ENCODE measurements at places on chromosomes 5 and 9. TPM values are rescaled to one million over a fixed set of nuclear protein-coding genes. Genes with fewer than 3 reads are reported as not detected.

Gene PCDHA9
- total RNA-seq = not detected

Gene LTC4S
- total RNA-seq = 7.0 TPM

Gene GFI1B
- total RNA-seq = not detected

Gene ARHGEF37
- 0.78 TPM for total RNA-seq

Gene STC2
- 162 TPM for total RNA-seq

Gene F2RL1
- total RNA-seq = 125 TPM

Gene ZFP37
- total RNA-seq = 4.6 TPM
